Umbilical cord (tissue), 2 donors: ENCODE measurements at places on chromosomes 5 and 9. TPM values are rescaled to one million over a fixed set of nuclear protein-coding genes. Genes with fewer than 3 reads are reported as not detected.

GRCh38 chr5:129844764-129845163 lies 59.5 kb upstream of the CHSY3 start:
- no peak for DNase-seq

PLAC8L1 gene
- not detected for total RNA-seq

GRCh38 chr5:79697222-79698170 lies 7.9 kb downstream of the CMYA5 start:
- DNase-seq = no peak

DNA sequence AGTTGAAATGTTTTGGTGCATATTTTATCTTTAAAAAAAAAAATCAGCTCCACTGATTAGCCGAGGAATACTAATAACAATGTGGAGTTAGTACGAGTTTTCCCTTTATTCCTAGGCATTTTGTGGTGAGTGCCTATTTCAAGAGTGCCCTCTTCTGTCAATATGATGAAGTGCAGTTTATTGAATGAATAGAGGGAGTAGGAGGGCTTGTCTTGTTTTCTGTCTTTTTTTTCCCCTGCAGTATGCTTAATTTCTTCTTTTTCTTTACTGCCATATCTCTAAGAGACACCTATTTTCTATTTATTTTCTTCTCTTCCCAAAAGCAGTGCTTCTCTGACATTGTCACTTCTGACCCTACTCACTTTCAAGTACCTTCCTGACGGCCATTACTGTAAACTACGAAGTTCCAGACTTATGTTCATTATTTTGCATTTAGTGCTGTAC lies 169.6 kb upstream of the PITX1 start:
- DNase-seq = no peak

DNA sequence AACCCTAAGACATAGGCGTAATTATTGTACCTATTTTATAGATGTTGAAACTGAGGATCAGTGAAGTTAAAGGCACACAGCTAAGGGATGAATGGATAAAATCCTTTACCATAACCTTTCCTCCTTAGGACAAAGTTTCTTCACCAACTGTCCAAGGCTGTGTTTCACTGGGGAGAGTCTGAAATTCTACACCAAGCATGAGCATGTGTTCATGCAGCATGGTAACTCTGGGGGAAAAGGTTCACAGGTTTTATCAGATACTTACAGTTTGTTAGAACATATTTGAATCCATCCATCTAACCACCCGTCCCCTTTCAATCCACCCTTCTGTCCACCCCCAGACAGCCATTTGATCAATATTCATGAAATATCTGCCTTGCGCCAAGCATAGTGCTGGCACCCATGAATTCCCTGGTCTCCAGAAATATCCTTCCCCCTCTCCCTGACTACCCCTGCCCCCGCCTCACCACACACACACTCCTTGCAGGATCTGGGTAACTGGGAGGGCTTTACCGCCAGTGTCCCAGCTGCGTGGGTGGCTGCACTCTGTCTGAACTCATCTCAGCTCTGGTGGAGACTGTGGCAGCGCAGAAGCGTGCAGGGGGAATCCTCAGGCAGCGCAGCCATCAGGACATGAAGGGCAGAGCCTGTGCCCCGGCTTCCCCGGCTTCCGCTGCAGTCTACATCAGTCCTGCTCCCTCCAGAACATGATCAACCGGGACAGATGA lies 6.3 kb upstream of the KCNIP1 start:
- peak; percentile 26 for DNase-seq

LEAP2 gene
- 5.3 TPM for total RNA-seq

TTLL11 gene
- 8.9 TPM for total RNA-seq

GRCh38 chr5:151897896-151898295 lies 26.8 kb downstream of the GLRA1 start:
- no peak for DNase-seq

TLR4 gene
- 14.7 TPM for total RNA-seq

PCDHB9 gene
- total RNA-seq = 1.9 TPM

DNA sequence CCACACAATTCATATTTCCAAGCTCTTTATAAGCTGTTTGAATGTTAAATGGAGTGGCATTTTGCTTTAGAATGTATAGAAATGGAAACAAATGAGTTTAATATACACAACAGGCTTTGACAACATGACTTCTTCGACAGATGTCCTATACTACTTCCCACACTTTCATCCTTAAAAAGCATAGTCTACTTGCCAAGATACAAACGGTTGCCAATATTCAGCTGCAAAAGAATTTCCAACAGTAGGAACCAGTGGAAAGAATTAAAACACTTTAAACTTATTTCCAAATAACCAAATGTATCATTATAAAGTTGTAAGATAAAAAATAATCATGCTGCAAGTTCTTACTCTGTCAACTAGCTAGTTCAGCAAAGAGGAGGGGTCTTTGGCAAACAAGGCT lies 456.4 kb downstream of the PDE4D start:
- no peak for DNase-seq

DNA sequence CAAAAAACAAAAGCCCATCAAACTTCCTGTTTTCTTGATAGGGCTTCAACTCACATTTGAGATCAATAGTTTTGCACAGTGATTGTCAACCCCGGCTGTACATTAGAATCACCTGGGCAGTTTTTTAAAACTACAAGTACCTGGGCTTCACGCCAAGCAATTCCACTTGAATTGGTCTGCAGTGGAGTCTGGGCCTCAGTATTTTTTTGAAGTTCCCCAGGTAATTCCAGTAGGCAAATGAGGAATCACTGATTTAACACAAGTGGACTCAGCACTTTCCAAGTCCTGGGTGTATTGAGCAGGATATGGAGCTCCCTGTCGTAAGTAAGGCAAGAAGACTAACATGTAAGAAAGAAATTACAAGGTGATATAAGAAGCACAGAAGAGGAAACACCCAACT lies 14.8 kb upstream of the SMIM15 start:
- DNase-seq = no peak

DNA sequence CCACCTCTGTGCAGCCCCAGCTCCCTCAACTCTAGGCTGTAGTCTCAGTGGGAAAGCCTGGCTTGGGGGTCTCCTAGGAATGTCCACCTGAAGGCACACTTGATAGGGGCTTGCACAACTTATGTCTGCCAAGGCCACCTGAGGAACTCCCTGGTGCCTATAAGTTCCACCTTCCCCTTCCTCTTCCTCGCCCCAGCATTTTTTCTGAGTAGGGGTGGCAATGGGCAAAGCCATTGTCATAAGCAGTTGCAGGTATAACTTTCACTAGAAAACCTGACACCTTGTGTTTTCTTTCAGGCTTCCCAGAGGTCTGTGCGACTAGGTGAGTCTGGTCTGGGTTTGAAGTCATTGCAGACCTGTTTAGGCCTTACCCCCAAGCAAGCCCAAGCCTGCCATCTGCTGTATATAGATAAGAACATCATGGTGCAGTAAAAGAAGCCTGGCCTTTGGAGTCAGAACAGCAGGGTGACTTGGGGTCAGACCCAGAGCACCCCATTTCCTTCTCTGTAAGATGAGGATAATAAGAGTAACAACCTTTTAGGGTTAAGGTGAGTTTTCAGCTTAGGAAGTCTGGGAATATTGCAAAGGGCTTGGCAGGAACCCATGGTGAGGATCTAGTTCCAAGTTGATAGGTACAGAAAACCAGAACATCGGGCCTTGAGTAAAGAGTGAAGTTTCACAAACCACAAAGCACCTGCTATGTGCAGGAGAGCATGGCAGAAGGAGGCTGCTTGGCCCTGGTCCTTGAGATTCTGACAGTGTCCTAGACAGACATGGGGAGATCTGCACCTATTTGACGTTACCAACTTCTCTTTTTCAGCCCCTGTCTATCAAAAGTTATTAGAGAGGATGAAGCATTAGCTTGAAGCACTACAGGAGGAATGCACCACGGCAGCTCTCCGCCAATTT lies 33.8 kb downstream of the TGFBI start:
- peak; percentile 37 for DNase-seq

GRCh38 chr9:90803860-90804593 lies 2.4 kb downstream of the SYK start:
- no peak for DNase-seq

- peak; percentile 56 for DNase-seq
Measured at GRCh38 chr5:78920604-78921003, 64.5 kb downstream of the ARSB start.

DNA sequence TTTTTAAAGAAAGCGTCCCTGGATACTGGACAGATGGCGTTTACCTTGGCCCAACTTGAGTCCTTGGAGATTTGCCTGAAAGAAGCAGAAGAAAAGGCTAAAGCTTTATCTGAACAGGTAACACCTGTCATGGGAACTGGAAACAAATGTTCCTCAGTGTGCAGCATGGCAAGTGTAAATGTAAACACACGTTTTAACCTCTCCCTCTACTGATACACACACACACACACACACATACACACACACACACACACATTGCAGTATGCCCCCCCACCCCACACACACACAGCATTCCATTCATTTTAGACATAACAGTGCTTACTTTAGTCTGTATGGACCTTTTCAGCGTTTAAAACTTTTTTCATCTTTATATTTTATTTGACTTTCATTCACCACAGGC lies 51.1 kb downstream of the CCDC192 start:
- DNase-seq = peak; percentile 37

DNA sequence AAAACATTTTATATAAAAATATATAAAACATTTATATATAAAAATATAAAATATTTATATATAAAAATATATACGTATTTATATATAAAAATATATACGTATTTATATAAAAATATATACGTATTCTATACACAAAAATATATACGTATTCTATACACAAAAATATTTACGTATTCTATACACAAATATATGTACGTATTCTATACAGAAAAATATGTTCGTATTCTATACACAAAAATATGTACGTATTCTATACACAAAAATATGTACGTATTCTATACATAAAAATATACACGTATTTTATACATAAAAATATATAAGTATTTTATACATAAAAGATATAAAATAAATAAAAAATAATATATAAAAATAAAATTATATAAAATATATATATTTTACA lies 323.6 kb downstream of the HCN1 start:
- no peak for DNase-seq

DNA sequence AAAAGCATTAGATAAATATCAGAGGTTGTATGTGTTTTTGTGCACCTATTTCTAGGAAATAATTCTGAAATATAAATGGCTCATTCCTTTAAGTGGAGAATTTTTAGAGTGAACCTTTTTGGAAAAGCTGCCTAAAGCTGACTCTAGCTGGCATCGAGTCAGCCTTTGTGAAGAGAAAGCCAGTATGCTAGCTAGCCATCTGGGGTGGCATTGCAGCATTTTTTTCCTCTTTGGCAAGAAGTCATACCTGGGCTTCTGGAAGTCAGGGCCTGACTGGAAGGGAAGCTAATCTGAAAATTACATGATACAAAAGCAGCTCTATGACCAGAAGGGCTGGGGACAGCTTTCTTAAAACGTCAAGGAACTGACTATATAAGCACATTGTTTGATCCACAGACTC lies 19.7 kb downstream of the ANP32B start:
- DNase-seq = no peak

TMEM215 gene
- total RNA-seq = 3.1 TPM

C5orf34 gene
- total RNA-seq = 7.0 TPM

DNA sequence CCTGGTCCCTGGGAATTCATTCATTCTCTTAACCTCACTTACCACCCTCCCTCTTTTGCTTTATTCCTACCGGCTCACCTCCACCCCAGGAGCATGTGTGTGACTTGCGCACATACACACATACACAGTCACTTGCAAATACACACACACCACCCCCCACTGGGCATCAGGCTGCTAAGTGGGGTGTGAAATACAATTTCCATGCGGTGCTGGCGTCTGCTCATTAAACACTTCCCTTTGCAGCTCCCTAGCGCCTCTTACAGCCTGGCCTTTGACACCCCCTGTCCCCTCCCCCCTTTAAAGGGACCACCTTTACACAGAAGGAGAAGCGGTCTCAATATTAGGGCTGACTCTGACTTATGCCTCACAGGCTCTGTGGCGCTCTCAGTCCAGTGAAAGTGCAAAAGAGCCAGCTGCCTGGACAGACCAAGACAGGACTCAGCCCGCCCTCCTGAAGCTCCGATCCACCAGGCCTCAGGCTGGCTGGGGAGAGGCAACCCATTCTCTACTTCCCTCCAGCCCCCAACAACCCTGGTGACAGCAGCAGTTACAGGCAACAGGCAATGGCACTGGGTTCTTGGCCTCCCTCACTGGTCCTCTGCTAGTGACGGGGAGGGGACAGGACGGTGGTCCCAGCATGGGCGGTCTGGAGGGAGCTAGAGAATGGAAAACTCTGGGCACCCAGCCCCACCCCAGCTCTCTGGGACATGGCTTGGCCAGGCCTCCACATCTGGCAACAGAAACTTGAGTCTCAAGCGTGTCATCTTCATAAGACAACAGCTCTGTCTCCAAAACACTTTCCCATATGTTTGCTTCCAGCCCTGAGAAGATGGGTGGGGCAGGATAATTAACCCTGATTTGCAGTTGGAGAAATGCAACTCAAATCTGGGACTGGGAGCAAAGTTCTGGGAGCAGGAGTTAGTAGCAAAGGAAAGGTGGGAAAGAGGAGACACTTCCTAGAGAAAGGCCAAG lies 12.0 kb downstream of the ENHO start:
- DNase-seq = no peak

CCDC187 gene
- total RNA-seq = 1.7 TPM

GRCh38 chr9:132049323-132049882 lies 30.3 kb downstream of the MED27 start:
- no peak for DNase-seq

DNA sequence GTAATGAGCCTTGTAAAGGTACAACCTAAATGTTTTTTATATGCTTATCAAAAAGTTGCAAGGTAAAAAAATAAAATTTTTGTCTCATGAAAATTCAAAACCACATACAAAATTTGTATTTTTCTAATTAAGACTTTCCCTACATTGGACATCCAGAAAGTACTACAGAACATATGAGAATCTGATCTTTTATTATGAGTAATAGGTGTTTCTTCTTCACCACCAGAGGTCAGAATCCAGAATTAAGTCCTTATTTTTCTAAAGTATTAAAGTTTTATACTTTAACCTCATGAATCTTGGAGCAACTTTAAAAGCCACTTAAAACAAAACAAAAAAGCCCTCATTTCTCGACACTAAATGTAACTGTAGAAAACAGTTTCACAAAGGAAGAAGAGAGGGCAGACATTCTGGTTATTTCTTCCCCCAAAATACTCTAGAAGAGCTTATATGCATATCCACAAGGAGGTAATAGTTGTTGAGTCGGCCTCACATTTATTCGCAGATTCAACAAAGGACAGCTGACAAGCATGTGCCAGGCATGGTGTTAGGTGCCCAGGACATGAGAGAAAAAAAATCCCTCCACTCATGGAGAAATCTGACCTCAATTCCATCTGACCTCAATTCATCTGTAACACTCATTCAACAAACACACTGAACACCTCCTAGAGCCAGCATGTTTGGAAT lies 69.3 kb downstream of the MLLT3 start:
- DNase-seq = no peak

- DNase-seq = no peak
Measured at GRCh38 chr9:121349009-121349408, 21.0 kb downstream of the STOM start.

COL23A1 gene
- 0.96 TPM for total RNA-seq
